Chondrocyte (in vitro differentiated cells): ENCODE measurements at places on chromosomes 4 and X. TPM values are rescaled to one million over a fixed set of nuclear protein-coding genes. Genes with fewer than 3 reads are reported as not detected.

Gene DUSP21
- total RNA-seq: not detected in 3 replicates

Gene DEFB131A
- total RNA-seq: not detected in 3 replicates

GRCh38 chrX:21959362-21960051, 19.0 kb downstream of the SMS start:
- DNase-seq: no peak
- H3K4me3 ChIP-seq: no peak overlapping the region
- H3K27ac ChIP-seq: peak overlapping the region; percentile 6
- peaks cover 66% of the 10 kb centered on the region for H3K4me1 ChIP-seq
- no peaks in the 10 kb centered on the region for H3K36me3 ChIP-seq

Gene CXorf49
- total RNA-seq: not detected in 3 replicates

DNA sequence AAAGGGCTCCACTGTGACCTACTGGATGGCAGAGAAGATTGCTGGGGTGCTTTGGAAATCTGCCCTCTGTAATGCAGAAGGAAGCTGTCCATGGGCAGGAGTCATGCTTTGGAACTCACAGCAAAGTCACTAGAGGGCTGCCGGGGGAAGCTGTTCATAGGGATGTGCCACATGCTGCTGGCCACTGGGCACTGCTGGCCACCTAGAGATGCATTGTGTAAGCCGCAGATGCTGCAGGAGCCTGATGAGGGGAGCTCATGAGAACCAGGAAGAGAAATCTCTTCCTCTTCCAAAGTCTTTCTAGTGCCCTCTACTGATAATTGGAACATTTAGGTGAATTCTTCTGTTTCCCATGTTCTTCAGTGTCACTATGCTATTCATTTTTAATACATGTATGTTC, 31.2 kb upstream of the UXT start:
- H3K4me3 ChIP-seq: no peak overlapping the region
- H3K27ac ChIP-seq: no peak overlapping the region
- peaks cover 2% of the 10 kb centered on the region for H3K27me3 ChIP-seq
- H3K4me1 ChIP-seq: no peaks in the 10 kb centered on the region

Gene FRAS1
- total RNA-seq: 6.8 to 18.9 TPM (median 18.0 TPM) in 3 replicates

Gene SSX4
- not detected in 3 replicates for total RNA-seq

Gene MAGEA6
- total RNA-seq: not detected in 3 replicates

DNA sequence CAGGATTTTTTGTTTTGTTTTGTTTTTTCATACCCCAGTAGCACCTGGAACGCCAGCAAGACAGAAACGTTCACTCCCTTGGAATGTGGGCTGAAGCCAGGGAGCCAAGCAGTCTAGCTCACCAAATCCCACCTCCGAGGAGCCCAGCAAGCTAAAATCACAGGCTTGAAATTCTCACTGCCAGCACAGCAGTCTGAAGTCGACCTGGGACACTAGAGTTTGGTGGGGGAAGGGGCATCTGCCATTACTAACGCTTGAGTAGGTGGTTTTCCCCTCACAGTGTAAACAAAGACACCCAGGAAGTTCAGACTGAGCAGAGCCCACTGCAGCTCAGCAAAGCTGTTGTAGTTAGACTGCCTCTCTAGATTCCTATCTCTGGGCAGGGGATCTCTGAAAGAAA, 99.6 kb upstream of the FGF16 start:
- H3K27ac ChIP-seq: no peak overlapping the region
- H3K4me1 ChIP-seq: peaks cover 2% of the 10 kb centered on the region
- H3K4me3 ChIP-seq: no peak overlapping the region
- no peaks in the 10 kb centered on the region for H3K27me3 ChIP-seq
- no peak for DNase-seq

Gene ELMOD2
- 30.5 to 38.5 TPM (median 31.0 TPM) in 3 replicates for total RNA-seq

GRCh38 chrX:54223581-54223980, 40.5 kb upstream of the FAM120C start:
- no peaks in the 10 kb centered on the region for H3K27me3 ChIP-seq
- H3K36me3 ChIP-seq: peaks cover 1% of the 10 kb centered on the region
- no peak for DNase-seq
- H3K27ac ChIP-seq: no peak overlapping the region
- H3K4me3 ChIP-seq: no peak overlapping the region

DNA sequence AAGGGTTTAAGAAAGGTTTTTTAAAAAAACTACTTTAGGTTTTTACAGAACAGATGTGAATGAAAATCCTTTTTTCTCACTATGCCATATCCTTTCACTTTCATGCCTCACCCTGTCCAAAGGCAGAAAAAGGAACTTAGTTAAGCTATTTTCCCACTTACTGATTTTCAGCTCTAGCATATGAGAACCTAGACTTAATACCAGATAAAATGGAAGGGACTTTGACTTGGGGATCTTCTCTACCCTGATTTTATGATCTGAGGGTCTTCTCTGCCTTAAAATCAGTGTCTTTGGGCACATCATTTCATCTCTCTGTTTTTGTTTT, 42.4 kb downstream of the FNIP2 start:
- DNase-seq: no peak
- H3K27me3 ChIP-seq: no peaks in the 10 kb centered on the region
- peaks cover 67% of the 10 kb centered on the region for H3K4me1 ChIP-seq
- H3K27ac ChIP-seq: peak overlapping the region; percentile 93
- H3K4me3 ChIP-seq: no peak overlapping the region

DNA sequence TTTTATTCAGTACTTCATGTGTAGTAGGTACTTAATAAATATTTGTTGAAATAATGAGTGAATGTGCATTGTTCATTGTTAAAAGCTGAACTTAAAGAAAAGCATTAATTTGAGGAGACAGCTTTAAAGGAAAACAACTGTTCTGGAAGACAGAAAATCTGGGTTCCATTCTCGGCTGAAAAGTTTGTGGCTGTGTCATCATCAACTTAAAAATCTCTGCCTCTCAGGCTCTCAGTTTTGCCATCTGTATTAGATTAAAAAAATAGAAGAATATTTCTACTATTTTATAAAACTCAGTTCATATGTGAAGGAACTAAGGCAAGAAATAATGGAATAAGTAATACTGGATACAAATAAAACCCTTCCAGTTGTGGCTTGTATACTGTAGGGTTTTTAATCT, 62.5 kb downstream of the FSTL5 start:
- H3K4me1 ChIP-seq: no peaks in the 10 kb centered on the region
- H3K27ac ChIP-seq: no peak overlapping the region
- DNase-seq: no peak
- no peaks in the 10 kb centered on the region for H3K36me3 ChIP-seq
- no peaks in the 10 kb centered on the region for H3K27me3 ChIP-seq

Gene FGFR3
- total RNA-seq: 1.3 to 4.3 TPM (median 3.4 TPM) in 3 replicates

Gene ZAR1
- not detected in 3 replicates for total RNA-seq

Gene GPR101
- total RNA-seq: not detected in 3 replicates

DNA sequence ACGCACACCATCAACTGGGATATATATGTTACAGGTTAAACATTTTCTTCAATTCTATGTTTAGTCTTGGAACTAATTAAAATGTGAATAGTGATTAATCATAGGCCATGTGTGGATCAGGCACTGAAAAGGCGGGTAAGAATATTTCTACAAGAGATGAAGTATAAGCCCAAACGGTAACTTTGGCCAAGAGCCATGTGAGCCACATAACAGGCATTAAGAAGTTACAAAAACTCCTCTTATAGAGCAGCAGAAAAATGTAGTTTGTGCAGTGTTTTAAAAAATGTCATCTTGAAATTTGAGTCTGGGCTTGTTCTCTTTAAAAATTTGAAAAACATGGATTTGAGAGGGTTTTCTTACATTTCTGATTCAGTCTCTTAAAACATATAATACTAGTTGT, 521.8 kb upstream of the DIPK2B start:
- no peaks in the 10 kb centered on the region for H3K36me3 ChIP-seq
- no peak for DNase-seq
- peaks cover 9% of the 10 kb centered on the region for H3K4me1 ChIP-seq
- no peak overlapping the region for H3K27ac ChIP-seq

DNA sequence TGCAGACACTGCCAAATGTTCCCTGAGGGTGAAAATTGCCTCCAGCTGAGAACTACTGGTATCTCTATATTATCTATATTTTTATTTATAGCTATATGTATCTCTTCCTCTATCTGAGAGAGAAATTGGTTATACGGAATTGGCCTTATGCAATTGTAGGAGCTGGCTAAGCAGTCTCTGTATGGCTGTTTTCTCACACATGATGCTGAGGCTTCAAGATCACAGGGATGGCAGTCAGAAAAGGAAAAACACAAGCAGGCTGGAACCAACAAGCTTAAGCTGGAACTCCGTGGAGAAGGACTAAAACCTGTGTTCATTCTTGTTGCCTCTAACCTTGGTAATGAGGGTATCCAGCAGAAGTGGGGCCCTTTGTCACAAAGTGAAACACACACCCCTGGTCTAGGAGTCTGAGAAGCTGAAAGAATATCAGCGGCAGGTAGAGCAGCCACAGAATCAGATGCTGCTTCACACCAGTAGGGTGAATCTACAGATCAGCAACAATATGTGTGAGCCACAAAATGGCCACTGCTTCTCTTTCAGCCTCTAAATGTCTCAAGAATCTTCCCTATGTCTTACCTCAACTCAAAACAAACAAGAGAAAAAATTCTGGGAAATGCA, 166.5 kb upstream of the PPP1R2C start:
- no peaks in the 10 kb centered on the region for H3K4me1 ChIP-seq
- H3K36me3 ChIP-seq: no peaks in the 10 kb centered on the region
- H3K27ac ChIP-seq: no peak overlapping the region
- no peak overlapping the region for H3K4me3 ChIP-seq

DNA sequence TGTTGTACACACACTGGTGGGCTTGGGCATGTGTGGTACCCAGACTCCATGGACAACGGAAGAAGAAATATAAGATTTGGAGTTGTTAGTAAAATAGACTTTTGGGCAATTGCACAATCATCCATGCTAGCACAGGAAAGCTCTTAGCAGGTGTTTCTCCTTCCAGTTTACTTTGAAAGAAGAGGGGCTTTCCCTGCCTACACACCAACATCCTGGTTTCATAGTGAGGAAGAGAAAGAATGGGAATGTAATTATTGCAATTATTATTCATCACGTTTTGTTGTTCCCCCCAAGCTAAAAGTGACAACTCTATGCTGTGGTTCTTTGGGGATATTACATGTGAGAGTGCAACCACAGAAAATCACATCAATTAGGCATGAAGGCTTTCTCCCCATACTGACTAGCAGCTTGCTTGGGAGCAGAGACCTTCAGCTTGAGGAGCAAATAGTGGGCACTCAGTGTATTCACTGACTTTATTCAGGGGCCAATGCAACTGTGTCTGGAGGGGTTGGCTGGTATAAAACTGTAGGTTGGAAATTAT, 57.2 kb upstream of the PUDP start:
- no peaks in the 10 kb centered on the region for H3K27me3 ChIP-seq
- no peak overlapping the region for H3K27ac ChIP-seq
- no peaks in the 10 kb centered on the region for H3K36me3 ChIP-seq

GRCh38 chrX:111728096-111728495, 47.1 kb downstream of the ALG13 start:
- H3K36me3 ChIP-seq: peaks cover 39% of the 10 kb centered on the region
- H3K27ac ChIP-seq: peak overlapping the region; percentile 78
- H3K27me3 ChIP-seq: no peaks in the 10 kb centered on the region
- H3K4me3 ChIP-seq: no peak overlapping the region
- peaks cover 24% of the 10 kb centered on the region for H3K4me1 ChIP-seq
- DNase-seq: no peak

DNA sequence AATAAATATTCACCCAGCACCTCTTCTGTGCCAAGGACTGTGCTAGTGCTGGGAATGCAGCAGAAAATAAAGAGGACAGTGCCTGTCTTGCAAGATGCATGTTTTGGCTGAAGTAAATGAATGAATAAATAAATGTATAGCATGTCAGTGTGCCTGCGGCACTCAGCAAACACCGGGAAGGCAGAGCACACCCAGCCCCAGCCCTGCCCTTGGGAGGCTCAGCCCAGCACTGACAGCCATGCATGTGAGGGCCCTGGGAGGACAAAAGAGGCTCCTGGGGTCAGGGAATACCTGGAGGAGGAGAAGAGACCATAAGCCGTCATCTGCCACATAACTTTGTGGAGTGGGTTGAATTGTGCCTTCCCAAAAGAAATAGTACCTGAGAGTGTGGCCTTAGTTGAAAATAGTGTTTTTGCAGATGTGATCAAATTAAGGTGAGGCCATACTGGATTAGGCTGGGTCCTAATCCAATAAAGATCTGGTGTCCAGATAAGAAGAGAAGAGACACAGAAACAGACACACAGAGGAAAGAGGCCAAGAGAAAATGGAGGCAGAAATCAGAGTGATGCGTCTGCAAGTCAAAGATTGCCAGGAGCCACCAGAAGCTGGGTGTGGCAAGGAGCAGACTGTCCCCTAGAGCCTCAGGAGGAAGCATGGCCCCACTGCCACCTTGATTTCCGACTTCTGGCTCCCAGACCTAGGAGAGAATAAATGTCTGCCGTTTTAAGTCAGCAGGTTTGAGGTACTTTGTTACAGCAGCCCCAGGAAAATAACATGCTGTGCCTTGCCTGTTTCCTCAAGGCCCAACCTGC, 16.3 kb downstream of the C4orf50 start:
- H3K4me1 ChIP-seq: no peaks in the 10 kb centered on the region
- no peak overlapping the region for H3K4me3 ChIP-seq
- H3K27me3 ChIP-seq: peaks cover 40% of the 10 kb centered on the region
- H3K36me3 ChIP-seq: no peaks in the 10 kb centered on the region
- H3K27ac ChIP-seq: no peak overlapping the region
